Stimulated activated CD4-positive, alpha-beta T cell treated with anti-CD3 and anti-CD28 coated beads, Interleukin-4, amount 100 ng/mL, for 24 hours (primary cell): ENCODE measurements at places on chromosomes 2 and 18.

- no peak for DNase-seq
Measured at GRCh38 chr2:68093634-68094033, 30.8 kb upstream of the C1D start.

- DNase-seq, result no peak
Measured at GRCh38 chr2:142682528-142682927, 194.9 kb upstream of the KYNU start.

GRCh38 chr2:71006955-71007799 lies 12.5 kb upstream of the TEX261 start:
- no peak for DNase-seq

GRCh38 chr2:85971366-85971765 lies 82.6 kb upstream of the ST3GAL5 start:
- no peak for DNase-seq

DNA sequence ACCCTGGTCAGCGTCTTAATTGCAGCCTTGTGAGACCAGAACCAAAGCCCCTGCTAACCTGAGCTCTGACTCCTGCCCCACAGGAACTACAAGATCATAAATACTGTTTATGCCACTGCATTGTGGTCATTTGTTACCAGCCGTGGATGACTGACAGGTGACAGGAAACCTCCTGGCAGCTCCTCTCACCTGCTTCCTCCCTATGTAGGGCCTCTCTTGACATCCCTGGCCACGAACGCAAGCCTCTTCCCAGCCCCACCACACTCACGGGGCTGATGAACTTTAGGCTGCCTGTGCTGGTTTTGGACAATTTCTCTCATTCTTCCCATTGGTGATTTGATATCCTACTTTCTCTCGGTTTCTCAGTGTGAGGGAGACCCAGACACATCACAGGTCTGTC lies 357.2 kb upstream of the MYT1L start:
- no peak for DNase-seq

DNA sequence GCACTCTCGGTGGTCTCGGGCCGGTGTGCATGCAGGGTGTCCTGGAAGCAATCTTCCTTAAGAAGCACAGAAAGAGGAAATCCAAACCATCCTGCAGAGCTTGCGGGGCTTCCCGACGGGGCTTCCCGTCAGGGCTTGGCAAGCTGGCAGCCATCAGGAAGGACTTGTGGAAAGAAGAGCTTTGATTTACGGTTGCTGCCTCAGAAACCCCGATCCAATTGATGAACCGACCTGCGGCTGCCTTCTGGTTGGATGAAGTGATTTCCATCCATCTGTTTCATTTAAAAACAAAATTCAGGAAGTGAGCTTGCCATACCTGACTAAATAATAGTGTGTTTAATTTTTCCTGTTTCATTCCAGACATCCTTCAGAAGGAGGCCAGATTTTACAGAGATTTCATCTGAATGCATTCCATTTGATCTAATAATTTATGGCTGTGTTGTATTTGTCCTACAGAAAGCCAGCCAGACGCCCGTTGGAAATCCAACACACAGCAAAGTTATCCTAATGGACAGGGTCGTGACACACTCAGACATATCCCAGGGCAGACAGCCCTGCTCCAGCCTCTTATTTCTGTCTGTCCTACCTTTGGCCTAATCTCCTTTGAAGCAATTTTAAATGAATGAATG lies 141.3 kb downstream of the SEPTIN10 start:
- DNase-seq, result no peak

DNA sequence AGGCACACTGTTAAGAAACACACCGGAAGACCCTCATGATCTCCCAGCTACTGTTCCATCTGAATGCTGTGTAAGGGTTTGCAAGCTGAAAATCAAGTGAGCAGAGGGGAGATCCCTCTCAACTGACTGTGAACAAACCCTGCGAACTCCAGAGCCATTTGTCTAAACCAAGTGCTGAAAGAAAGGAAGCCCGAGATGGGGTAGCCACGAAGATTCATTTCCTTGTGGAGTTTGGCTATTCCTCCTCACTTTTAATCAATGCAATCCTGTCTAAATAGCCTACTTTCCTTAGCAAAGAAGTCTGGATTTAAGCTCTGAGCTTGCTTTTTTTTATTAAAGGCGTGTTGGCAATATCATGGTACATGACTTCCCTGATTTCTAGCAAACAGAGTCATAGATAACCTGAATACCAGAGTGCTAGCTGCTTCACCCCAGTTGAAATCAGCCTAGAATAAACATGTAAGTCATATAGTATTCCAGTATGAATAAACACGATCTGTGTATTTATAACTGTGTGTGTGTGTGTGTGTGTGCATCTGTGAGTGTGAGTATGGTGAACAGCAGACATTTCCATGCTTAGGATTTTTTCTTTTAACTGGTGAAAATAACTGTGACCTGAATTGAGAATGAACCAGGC lies 365.2 kb downstream of the ZNF521 start:
- no peak for DNase-seq

DNA sequence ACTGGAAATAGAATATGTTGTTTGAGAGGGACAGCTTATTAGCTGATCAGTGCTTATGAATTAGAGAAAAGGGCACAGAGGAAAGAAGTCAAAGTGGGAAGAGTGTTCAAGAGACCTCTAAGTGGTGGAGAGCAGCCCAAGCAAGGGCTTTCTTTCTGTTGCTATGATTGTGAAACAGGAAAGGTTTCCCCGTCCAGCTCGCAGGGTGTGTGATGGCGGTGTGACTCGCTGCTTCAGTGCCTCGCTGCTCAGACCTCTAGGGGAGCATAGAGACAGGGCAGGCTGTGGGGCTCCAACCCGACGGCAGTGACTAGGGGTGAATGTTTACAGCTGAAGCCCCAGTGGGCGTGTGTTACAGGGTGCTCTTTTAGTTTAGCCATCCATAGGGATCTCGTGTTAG lies 166.5 kb upstream of the COPS8 start:
- DNase-seq, result no peak

GRCh38 chr2:169659320-169659719 lies 34.9 kb downstream of the CFAP210 start:
- no peak for DNase-seq

- no peak for DNase-seq
Measured at GRCh38 chr2:206518997-206519396, 75.7 kb downstream of the ADAM23 start.

GRCh38 chr2:65687614-65688013 lies 255.2 kb upstream of the SPRED2 start:
- DNase-seq, result no peak

DNA sequence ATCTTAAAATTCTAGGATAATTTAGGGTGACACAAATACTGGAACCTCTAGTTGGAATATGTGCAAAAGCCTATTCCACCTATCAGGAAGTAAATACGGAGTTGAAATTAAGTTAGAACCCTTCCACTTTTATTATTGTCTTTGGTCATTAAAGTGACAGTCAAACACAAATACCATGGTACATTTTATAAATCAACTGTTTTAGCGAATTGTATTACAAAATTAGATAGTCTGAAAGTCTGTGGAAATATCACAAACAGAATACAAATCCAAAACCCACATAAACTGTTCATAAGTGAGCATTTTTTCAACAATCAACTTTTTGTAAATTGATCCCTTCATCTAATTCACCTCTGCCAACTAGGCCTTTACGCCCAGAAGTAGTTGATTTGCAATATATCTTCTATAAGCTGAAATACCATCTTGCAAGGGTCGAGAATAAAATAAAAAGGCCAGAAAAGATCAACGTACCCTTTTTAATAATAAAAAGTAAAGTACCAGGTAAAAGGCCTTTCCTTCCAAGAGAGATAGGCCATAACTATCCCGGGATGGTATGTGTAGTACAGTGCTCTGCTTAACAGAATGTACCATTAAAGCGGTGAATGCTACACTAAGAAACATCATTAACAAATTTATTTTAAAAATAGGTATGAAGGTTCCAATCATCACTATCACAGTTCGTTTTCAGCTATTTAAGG lies 1.3 kb downstream of the USP34 start:
- DNase-seq, result no peak

DNA sequence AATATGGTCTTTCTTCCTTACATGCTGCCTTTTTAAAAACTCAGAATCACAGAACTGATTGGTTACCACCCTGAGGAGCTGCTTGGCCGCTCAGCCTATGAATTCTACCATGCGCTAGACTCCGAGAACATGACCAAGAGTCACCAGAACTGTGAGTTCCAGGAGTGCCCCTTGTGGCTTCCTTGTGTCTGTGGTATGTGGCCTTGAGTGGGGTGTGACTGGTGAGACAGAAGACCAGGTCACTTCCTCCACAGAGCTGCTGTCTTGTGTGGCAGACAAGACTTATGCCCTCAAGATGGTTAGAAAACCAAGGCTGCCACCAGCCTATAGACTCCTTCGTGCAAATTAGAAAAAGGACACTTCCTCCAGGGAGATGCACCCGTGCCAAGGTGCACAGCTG lies 72.6 kb downstream of the EPAS1 start:
- DNase-seq, result no peak
